ENCODE measurements at places on chromosomes 2 and 18.

GRCh38 chr2:221836095-221836494 lies 264.0 kb upstream of the EPHA4 start:
- DNase-seq: no peak

DNA sequence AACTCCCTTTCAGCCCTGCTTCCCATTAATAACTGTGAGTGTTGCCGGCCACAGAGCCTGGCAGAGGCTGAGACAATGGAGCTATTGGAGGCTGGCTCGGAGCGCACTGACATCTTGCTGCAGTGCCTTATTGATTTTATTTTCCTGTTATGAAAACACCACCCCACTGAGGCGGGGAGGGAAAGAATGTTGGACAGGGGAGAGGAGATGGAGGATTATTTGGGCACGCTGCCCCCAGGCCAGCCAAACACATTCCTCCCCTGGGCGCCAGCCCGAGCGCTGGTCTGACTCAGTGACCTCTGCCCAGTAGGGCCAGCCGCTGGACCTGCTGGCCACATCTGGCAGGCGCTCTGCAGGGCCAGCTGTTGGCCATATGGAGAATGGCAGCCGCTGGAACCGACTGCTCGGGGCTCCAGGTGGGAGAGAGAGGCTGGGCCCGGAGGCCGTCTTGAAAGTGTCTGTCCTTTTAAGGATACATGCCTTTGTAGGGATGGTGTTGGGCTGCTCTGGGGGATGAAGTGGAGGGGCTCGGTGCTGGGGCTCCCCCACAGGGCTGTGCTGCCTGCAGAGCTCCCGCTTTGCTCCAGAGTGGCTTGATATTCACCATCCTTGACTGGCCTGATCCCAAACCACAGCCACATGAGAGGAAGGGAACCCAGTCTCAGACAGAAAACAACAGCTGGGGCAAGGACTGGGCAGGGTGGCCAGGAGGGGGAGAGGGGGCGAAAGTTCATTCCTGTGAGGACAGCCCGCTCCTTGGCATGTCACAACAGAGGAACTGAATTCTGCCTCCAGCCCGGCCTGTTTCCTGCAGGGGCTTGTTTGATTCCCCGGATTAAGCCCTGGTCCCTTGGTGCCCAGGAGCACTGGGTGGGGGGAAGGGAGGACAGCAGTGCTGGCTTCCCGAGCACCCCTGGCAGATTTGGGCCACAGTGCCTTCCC lies 179.0 kb downstream of the KLHL29 start:
- no peak for DNase-seq

DNA sequence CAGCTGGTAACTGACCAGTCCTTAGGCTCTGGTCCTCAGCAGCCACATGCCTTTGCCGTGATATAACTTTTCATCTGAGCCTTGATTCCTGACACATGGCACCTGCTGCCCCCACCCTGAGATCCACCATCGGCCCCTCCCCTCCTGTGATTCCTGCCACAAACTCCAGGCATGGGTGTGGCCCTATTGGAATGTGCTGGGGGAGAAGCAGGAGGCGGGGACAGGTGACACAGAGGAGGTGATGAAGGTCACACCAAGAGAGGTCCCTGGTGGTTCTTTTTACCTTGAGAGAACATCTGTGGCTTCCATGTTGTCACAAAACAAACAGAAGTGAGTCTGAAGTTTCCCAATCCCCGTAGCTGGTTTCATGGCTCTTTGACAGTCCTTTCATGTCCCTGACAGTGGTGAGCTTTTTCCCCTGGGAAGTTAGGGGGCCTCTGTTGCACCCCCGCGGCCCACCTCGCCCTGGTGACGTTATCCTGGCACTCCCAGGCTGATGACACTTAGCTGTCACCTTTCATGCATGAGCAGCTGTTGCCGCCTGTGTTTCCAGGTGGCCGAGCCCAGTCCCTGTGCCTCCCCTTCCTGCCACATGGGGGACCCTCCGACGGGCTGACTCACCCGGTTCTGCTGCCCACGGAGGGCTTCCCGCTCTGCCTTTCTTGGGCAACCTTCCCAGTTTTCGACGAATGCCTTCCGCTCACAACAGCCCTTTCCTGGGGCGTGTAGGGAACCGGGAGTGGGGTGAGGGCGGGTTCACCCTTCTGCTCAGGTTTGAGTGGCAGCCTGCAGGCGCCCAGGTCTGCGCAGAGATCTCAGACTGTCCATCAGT lies 66.3 kb upstream of the GLI2 start:
- no peak for DNase-seq

- DNase-seq: no peak
Measured at GRCh38 chr2:162233197-162233596, 10.0 kb downstream of the FAP start.

DNA sequence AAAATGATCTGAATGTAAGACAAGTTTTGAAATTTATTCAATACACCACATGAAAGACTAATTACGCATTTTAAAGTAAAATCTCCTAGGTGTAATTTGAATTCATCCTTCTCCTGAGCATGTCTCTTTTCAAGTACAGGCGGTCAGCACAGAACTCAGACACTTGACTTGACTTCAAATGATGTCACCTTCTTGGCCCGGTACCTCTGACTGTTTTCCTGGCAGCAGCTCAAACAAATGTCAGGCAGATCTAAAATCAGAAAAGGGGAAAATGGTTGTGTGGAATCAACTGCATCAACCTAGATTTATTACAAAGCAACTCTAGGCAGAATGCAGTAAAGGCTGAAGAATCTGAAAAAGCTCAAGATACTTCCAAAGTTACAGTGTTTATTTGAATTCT lies 11.4 kb upstream of the PROKR1 start:
- DNase-seq: no peak

DNA sequence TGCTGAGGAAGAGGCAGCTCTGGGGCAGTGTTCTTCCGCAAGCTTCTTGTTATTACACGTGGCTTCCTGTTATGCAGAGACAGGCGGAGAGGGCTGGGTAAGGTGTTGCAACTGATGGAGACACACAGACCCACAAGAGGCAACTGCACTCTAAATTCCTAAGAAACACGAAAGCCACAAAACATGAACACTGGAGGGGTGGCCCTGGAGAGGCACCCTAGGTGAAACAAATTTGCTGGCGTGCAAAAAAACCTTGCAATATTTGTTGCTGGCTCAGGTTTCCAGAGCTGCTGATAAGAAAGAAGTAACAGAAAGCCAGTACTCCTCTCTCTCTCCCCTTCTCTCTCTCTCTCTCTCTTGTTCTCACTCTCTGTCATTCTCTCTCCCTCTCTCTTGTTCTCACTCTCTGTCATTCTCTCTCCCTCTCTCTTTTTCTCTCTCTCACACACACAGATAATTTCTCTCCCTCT lies 31.8 kb downstream of the ARHGAP25 start:
- no peak for DNase-seq

DNA sequence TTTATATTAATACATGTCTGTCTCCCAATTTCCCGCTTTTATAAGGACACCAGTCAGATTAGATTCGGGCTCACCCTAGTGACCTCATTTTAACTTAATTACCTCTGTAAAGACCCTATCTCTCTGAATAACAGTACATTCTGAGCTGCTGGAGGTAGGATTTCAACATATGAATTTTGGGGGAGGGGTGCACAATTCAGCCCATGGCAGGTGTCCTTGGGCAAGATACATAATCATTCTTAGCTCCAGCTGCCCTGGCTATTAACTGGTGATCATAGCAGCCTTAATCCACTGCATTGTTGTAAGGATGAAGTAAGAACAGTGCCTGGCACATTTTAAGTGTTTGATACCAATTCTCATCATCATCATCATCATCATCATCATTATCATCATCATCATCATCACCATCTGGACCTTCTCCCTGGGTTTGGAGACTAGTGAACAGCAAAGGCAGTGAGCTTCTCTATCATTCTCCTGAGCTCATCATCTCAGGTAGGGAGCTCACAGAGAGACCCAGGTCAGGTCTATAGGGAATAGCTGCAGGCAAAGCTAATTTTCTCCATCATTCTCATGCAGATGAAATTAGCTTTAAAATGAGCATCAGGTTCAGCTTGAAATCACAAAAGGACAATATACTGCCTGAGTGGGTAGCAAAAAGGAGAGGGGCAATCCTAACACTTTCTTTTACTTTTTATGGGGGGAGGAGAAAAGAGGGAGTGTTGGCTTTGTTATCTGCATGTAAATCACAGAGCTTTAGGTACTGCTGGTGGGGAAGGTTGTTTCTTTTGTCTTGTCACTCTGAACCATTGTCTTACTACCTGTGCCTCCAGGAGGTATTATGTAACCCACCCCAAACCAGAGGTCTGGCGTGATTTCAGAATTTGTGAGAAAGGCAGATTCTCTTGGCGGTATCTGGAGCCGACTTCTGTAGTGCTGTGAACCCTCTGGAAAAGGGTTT lies 125.5 kb upstream of the SPRED2 start:
- DNase-seq: no peak

- DNase-seq: no peak
Measured at GRCh38 chr2:96591054-96591453, 47.1 kb downstream of the KANSL3 start.

DNA sequence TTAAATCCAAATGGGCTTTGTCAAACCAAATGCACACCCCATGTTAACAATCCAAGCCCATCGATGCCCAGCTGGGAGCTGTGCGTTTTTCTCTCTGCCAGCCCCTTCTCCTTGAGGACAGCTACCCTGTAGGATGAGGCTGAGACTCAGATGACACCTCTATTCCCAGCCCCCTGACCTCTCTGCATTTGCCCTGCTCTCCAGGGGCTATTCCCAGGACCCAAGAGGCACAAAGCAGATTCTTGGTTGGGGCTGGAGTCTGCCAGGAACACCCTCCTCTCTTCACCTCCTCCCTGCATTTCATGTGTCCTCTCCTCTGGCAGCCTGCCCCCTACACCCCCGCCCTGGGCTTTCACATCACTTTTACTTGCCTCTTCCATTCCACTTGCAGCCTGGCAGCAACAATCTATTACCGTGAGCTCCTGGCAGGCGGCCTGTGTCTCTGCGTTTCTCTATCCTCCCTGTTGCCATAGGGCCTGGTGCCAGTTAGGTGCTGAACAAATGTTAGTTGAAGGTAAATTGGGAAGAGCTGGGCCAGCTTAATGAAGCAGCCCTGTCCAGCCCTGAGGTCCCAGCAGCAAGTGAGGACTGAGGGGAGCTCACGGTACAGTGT lies 51.8 kb downstream of the ADD2 start:
- DNase-seq: no peak

GRCh38 chr2:119219873-119220272 lies 3.8 kb upstream of the STEAP3 start:
- DNase-seq: no peak

GRCh38 chr2:105877945-105878344 lies 133.2 kb downstream of the NCK2 start:
- no peak for DNase-seq

- no peak for DNase-seq
Measured at GRCh38 chr2:62482558-62483352, 23.2 kb downstream of the TMEM17 start.

DNA sequence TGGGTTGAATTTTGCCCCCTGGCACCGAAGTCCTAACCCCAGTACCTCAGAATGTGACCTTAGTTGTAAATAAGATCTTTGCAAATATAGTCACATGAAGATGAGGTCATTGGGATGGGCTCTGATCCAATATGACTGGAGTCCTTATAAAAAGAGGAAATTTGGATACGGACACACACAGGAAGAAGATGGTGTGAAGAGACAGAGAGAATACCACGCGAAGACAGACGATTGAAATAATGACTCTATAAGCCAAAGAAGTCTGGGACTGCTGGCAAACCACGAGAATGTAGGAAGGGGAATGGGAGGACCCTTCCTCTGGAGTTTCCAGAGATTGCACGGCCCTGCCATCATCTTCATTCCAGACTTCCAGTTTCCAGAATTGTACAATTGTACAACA lies 98.6 kb downstream of the CPO start:
- no peak for DNase-seq

- no peak for DNase-seq
Measured at GRCh38 chr2:54528311-54528955, 72.3 kb downstream of the SPTBN1 start.

GRCh38 chr18:1438967-1439366 lies 534.3 kb downstream of the ADCYAP1 start:
- no peak for DNase-seq

DNA sequence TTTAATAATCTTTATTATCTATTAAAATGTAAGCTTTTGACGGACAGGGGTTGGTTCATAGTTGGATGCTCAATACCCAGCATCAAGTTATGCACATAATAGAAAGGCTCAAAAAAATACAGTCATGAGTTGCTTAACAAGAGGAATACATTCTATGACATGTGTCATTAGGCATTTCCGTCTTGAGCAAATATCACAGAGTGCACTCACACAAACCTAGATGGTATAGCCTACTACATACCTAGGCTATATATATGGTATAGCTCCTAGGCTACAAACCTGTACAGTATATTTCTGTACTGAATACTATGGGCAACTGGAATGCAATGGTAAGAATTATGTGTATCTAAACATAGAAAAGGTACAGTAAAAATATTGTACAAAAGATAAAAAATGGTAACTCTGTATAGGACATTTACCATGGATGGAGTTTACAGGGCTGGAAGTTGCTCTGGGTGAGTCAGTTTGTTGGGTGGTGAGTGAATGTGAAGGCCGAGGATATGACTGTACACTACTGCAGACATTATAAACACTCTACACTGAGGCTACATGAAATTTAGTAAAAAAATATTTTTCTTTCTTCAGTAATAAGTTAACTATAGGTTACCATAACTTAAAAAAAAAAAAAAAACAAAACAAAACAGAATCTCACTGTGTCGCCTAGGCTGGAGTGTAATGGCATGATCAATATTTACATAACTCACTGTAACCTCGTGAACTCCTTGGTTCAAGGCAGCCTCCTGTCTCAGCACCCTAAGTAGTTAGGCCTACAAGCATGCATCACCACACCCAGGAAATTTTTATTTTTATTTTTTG lies 201.2 kb downstream of the NBAS start:
- no peak for DNase-seq

- no peak for DNase-seq
Measured at GRCh38 chr2:100929147-100929546, 72.9 kb upstream of the RPL31 start.

GRCh38 chr2:171191021-171191420 lies 30.3 kb upstream of the TLK1 start:
- no peak for DNase-seq

- DNase-seq: no peak
Measured at GRCh38 chr2:65782996-65783650, 350.7 kb upstream of the SPRED2 start.

DNA sequence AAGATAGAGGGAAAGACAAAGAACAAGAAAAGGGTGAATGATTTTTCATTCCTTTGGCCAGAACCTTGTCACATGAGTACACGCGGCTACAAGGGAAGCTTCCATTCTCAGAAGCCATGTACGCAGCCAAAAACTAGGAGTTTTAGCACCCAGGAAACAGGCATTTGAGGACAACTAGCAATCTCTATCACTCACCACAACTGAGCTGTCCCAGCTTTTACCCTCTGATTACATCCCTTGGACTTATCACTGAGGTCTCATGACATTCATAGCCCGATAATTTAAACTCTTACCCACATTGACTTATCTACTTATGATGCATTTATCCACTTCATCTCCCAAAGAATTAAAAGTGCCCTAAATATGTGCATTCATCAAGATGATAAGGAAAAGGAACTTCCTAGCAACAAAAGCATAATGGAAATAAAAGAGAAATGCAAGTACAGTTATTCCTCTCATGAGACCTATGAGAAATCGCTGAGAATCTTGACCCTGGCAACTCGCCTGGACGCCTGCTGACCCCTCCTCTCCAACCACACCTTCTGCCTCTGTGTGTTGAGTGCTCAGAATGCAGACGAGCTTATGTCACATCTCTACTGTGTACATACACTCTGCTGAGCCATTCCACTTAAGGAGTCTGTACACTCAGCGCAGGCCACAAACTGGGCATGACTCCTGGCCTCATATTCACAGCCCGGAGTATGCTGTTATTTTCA lies 28.7 kb upstream of the MFSD6 start:
- no peak for DNase-seq

Measured in NCI-H1105 (cell line).